ENCODE measurements at places on chromosomes 6 and 20.

DNA sequence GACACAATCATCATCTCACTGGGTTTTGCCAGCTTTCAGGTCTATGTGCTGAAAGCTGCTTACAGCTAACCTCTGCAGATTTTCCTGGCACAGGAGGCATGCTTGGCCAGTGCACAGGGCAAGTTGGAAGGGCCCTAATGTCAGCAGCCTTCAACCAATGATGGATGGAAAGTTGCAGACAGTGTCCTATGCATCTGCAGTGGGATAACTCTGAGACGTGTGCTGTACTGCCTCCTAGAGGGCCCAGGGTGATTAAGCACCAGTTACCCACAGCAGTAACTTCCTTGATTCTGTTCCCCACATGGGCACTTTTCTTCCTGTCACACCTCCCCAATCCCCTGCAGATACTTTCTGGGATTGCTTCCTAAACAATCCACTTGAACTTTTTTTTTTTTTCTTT is 38.6 kb downstream of the OVOL2 start:
- peak; percentile 21 for DNase-seq

DNA sequence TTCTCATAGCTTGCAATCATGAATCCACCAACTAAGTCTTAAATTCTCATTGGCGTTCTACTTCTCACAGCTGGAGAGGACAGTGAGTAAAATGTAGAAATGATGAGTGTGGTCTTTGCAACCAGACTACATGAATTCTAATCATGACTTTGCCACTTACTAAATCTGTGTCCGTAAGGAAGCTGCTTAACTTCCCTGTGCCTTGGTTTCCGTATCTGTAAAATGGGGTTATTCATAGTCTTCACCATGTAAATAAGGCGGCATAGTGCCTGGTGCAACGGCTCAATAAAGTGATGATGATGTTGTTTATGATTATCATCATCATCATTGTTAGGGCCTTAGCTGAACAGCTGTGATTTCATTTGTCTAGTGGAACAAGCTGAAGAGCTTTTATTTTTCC is 12.6 kb downstream of the CFAP206 start:
- DNase-seq = no peak

DNA sequence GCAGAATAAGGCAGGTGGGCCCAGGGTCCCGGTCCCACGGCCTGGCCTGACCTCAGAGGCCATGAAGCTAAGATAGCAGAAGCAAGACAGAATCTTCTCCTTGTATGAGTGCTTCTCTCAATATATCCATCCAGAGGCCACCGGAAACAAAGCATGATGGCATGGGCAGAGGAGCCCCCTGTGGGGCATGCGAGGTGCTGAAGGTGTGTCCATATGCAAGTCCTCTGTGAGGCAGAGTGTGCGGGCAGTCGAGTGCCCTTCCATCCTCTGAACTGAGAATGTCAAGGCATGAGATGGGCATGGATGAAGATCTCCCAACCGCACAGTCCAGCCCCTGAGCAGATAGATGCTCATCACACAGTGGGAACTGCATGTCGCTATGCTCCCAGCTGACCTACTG is 9.8 kb upstream of the GGTLC1 start:
- DNase-seq = no peak

GRCh38 chr6:28134015-28134414 is 7.7 kb upstream of the ZKSCAN8 start:
- DNase-seq = no peak

GRCh38 chr6:132764370-132764769 is 6.7 kb upstream of the VNN2 start:
- DNase-seq = no peak

- DNase-seq = peak; percentile 66
These were observed 336 bp upstream of the LY6G5C start for GRCh38 chr6:31681135-31681671.

DNA sequence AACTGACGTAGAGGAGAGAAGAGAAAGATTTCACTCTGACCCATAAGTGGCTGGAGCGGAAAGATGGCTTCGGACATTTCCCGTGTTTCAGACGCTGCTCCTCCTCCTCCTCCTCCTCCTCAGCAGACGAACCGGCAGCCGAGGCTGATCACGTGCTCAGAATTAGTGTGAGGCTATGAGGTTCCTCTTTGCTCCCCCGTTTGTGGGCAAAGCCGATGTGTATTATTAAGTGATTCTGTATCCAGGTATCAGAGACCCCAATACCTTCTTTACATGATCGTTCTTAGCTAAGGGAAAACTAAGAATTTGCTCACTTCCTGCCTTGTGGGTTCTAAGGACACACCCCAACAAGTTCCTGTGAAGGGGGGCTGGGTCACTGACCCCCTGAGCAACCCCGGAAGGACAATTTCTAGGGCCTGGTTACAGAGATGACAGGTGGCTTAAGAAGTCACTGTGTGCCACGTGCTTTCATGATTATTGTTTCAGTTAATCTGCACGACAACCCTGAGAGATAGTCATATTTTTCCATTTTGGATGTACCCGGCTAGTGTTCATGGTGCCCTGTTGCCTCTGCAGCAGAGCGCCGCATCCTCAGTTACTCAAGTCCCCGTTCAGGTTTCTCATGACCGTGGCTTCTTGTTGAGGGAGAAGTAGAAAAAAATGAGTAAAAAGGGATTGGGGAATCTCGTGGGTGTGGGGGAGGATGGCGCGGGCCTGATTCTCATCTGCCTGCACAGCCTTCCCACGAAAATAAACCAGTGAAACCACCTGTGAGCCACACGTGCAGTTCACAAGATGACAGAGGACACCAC is 671.8 kb downstream of the QKI start:
- DNase-seq = no peak

DNA sequence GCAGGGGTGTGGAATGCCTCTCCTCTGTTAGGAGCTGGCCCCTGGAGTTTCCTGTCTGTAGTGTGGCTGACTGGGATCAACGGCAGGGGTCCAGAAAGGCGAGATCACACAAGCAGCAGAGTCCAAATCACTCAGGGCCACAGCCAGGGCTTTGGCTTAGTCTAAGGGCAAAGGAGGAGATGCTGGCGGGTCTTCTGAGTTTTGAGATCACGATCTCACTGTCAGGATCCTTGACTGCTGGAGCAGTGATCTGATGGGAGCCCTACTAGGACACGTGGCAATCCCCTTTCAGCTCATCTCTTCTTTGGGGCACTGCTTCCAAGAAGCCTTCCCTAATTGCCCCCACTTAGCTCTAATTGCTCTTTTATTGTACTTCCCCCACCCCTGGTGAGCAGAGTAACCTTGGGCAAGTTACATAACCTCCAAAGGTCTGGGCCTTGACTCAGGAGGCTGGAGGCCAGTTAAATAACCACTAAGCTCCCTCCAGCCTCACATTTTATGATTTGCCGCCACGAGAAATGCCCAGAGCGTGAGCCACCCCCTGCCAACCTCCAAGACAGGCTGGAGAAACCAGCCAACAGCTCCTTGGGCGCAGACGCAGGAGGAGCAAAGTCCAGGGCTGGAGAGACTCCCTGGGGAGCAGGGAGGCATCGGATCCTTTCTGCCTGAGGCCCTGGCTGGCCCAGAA is 12.0 kb downstream of the KCNK5 start:
- no peak for DNase-seq

GRCh38 chr6:12185081-12185673 is 105.0 kb upstream of the EDN1 start:
- DNase-seq = no peak

DNA sequence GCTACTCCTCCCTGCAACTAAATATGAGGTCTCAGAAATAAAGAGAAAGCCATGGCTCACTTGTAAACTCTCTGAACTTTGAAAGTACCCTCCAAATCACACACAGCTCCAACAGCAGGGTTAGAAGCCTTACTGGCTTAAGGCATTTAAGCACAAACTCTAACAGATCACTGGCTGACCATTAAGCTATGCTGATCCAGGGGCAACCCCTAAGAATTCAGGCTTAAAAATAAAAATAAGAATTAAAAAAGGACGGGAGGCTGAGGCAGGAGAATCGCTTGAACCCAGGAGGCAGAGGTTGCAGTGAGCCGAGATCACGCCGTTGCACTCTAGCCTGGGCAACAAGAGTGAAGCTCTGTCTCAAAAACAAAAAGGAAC is 21.8 kb downstream of the HLA-E start:
- DNase-seq = peak; percentile 3

GRCh38 chr20:48380661-48381060 is 447.1 kb downstream of the PREX1 start:
- DNase-seq = no peak

- no peak for DNase-seq
These were observed 25.6 kb downstream of the SIRPA start for GRCh38 chr20:1920826-1921225.

DNA sequence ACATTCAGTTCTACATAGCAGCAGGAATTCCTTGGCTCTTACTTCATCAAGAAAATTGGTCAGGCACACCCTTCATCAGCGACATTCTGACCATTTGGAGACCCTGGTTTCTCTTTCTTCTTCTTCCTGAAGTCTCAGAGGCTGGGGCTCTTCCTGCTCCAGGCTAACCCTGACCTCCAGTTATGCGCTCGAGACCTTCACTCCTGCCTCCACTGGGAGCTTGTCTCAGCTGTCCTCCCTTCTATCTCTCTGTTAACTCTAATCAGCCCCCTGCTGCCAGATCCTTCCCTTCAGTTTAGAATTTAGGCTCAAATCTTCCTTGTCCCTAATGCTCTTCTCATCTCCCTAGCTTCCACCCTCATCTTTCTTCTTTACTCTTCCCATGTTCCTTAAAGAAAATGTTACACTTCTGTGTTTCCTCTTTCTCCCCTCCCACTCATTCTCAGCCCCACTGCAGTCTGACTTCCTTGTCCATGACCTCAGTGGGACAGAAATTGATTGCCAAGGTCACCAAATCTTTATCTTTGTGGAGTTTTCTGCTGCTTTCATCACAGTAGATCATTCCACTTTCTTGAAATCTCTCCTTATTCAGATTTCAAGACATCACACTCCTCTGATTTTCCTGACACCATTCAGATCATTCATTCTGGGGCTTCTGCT is 8.4 kb upstream of the HLA-DOA start:
- DNase-seq = no peak

- no peak for DNase-seq
These were observed 68.6 kb upstream of the CCN6 start for GRCh38 chr6:111985202-111985731.

GRCh38 chr20:40563296-40563950 is 125.6 kb downstream of the MAFB start:
- no peak for DNase-seq

DNA sequence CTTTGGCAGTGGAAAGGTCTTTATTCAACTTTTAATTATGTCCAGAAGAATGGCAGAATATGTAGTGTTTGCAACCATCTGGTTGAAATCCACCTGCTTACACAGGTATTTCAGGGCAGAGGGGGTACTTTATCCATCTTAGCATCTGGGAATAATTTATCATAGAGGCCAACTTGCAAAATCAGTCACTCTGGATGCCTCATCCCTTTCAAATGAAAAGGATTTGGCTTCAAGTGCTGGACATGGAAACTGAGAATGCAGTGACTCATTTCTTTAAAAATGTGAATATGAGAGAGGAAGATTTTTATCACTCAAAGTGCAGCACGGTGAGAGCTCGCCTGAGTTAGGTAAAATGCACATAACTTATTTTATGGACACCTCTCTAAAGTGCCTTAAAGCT is 758.3 kb downstream of the KIF16B start:
- DNase-seq = no peak

DNA sequence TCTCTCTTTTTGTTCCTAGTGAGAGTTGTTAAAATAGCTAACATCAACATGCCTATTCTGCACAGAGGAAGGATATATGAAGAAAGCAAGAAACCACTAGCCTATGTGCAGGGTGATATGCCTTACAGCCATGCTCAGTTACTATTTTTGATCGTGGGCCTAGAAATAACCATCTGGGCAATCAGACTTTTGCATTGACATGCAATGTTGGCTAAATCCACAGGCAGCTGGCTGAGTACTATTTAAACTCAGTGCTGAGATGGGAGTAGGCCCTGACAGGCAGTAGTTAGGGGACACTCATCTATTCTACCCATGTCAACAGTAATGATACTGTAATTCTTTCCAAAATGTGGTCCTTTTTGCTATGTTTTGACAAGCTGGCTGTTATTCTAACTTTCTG is 89.6 kb downstream of the HDGFL1 start:
- DNase-seq = no peak

- DNase-seq = no peak
These were observed 14.5 kb upstream of the BTBD9 start for GRCh38 chr6:38654263-38654662.

GRCh38 chr20:37640600-37641561 is 52.9 kb upstream of the CTNNBL1 start:
- DNase-seq = no peak

DNA sequence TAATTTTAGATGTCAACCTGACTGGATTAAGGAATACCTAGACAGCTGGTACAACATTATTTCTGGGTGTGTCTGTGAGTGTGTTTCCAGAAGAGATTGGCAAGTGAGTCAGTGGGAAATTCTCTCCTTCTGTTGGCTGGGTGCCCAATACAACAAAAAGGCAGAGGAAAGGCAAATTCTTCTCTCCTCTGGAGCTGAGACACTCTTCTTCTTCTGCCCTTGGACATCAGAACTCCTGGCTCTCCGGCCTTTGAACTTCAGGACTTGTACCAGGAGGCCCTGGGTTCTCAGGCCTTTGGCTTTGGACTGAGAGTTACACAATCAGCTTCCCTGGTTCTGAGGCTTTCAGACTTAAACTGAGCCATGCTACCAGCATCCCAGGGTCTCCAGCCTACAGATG is 7.8 kb upstream of the BTN3A1 start:
- no peak for DNase-seq

- DNase-seq = no peak
These were observed 43.8 kb downstream of the ERMARD start for GRCh38 chr6:169795196-169795595.

DNA sequence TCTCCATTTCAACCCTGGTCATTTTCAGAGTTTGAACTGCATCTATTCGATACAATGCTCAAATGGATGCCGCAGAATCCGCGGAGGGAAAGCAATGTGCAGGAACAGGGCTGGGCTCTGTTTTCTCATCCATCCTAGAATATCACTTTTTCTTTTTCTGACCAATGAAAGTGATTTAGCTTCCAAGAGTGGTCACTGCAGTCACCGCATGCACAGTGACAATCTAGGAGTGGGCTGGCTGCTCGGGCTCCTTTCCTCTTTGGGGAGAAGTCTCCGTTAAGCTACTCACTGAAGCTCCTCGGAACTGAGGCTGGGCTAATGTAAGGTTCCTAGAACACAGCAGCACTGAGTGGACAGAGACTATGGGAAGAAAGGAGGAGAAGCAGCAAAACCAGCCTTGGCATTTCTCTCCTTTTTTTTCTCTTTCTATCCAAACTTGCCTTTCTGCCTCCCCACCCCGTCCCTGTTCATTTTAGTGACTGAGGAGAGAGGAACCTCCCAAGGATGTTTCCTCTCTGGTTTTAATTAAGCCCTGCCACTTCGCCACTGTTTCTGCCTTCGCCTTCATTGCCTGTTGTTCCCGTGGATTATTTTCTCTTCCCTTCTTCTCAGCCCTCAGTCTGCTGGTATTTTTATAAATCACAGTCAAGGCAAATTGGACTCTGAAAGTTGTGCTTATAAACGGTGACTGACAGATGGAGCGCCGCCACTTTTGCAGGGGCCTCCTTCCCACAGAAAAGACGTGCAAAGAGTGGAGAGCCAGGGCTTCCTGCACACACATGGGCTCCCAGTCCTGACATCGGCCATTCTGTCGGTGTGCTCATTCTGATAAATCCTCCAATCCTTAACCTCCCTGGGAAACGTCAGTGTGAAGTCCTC is 41.1 kb downstream of the RAMACL start:
- no peak for DNase-seq

- DNase-seq = peak; percentile 48
These were observed 7.8 kb downstream of the KCNG1 start for GRCh38 chr20:51014797-51015722.

GRCh38 chr6:509676-510075 is 118.1 kb downstream of the IRF4 start:
- no peak for DNase-seq

GRCh38 chr6:36856277-36856676 is 17.0 kb upstream of the CPNE5 start:
- no peak for DNase-seq

- DNase-seq = no peak
These were observed 396.0 kb upstream of the BTBD3 start for GRCh38 chr20:11521476-11522365.
